Right renal pelvis (tissue), 4 donors: ENCODE measurements at places on chromosomes 12 and 14. TPM values are rescaled to one million over a fixed set of nuclear protein-coding genes. Genes with fewer than 3 reads are reported as not detected.

DNA sequence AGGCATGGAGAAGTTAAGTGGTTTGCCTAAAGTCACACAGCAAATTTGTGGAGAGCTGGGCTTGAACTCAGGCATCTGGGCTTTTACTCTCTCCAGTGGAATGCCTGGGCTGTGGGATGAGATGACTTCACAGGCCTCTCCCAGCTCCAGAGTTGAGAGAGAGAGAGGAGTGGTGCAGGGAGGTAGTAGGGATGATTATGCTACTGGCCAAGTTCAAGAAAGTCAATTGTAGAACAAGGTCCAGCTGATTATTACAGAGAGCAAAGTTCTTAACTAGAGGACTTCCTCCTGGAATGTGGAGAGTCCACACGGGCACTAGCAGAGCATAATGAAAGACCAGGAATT lies 769 bp upstream of the EMP1 start:
- no peak for DNase-seq

Gene CLEC2A
- polyA plus RNA-seq, result not detected

Gene AQP2
- polyA plus RNA-seq, result 93.0 TPM

DNA sequence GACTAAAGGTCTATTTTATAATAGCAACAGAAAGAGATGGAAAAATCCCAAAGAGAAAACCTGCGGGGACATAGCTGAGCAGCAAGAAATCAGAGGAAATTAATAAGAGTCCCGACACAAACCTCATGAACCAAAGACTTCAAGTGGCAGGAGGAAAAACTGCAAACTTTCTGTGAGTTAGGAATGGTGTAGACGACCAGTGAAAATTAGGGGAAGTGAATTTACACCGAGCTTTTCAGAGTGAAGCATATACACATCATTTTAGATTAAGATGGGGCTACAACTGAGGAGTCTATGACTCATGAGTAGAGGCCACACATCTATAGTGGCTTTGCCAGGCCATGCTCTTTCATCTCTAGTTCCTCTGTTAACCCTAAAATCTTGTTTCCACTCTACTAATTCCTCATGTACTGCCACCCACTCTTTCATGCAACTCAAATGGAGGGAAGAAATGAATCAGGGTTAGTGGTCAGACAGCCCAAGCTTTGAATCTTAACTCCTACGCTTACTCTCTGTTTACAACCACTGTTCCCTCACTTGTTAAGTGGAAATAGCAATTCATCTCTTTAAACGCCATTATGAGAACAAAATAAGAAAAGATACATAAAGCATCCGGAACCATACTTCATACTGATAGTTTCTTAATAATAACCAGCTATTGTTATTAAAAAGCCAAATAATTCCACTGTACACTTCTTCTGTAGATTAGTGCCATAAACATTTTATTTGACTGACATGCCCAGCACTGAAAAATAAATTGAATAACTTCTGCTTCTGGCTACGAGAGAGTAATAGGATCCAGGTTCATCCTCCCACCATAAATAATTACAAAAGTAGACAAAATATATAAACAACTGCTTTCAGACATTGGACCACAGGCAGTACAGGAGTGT lies 219.3 kb downstream of the RMST start:
- DNase-seq, result no peak

DNA sequence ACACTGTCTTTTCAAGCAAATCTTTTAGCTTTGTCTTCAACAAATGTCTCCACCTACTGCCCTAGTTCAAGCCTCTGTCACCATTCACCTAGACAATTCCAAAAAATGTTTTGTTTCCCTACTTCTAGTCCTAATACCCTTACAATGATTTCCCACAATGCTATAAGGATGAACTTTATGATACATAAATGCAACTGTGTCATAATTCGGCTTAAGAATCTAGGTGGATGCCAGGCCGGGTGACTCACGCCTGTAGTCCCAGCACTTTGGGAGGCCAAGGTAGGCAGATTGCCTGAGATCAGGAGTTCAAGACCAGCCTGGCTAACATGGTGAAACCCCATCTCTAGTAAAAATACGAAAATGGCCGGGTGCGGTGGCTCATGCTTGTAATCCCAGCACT lies 20.7 kb upstream of the CREBL2 start:
- DNase-seq, result no peak

Gene KLRC3
- polyA plus RNA-seq, result not detected

DNA sequence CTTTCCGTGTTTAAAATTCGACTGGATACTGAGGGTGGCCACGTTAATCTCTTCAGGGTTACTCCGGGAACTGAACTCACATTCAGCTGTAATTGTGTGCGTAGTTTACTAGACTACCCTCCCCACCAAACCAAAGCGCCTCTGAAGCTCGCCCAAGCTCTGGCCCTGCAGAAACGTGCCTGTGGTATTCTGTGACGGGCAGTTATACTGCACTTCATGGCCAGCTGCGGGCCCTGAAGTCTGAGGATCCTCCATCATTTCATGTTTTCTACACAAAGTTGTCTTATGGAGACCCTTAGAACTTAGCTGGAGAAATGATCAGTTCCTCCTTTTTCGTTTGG lies 688 bp downstream of the ZNF26 start:
- DNase-seq, result no peak

- no peak for DNase-seq
Observed at GRCh38 chr12:23618718-23619117, 330.8 kb downstream of the SOX5 start.

DNA sequence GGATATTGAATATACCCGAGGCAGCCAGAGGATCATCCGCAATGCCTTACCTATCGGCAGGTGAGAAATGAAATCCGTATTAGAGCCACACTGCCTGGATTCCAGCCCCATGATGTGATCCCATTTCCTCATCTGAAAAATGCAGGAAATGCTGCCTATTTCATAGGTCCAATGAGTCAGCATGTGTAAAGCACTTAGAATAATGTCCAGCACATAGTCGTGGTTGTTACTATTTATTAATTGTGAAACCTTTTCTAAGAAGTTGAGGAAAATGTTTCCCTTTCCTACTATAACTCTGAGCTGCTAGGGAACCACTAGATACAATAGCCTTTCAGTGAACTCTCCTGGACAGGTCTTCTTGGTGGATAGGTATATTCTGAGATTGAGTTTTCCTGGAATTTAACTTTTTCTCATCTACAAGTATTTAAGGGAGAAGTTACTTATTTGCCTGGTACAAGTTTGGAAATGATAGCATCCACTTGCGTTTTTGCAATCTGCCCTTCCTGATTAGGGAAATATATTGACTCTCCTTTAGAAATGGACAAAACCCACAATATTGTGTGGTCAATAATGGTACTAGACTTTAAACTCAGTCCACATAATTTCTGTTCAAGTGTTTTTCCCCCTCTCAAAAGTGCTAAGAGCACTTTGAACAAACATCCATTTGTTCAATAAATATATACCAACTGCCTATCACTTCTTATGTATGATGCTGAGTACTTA lies 12.2 kb downstream of the POLR3B start:
- no peak for DNase-seq

GRCh38 chr14:54676812-54677708 lies 110.1 kb downstream of the SAMD4A start:
- no peak for DNase-seq

DNA sequence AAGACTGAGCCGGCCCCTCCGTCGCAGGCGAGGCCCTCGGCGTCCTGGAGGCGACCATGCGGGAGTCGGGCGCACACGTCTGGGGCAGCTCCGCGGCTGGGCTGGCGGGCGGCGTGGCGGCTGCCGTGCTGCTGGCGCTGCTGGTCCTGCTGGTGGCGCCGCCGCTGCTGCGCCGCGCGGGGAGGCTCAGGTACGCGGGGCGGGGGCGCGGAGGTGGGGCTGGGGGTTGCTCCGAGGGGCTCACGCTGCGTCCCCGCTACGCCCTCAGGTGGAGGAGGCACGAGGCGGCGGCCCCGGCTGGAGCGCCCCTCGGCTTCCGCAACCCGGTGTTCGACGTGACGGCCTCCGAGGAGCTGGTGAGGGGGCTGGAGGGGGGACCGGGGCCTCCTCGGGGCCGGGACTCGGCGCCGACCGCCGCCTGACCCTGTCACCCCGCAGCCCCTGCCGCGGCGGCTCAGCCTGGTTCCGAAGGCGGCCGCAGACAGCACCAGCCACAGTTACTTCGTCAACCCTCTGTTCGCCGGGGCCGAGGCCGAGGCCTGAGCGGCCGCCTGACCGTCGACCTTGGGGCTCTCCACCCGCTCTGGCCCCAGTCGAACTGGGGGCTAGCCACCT lies 7.8 kb downstream of the AMN start:
- DNase-seq, result no peak

DNA sequence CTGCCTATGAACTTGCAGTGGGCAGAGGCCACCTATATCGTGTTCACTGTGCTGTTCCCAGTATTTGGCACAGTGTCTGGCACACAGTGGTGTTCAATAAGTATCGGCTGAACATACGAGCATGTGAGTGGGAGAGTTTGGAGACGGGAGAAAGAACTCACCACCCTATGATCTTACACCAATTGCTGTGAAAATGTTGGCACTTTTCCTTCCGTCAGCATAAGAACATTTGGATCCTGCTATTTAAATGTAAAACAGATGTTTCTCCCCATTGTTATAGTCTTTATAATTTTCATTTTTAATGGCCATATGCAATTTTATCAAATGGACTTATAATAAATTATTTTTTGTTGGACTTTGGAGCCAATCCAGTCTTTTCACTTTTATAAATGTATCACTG lies 144.4 kb downstream of the EFCAB11 start:
- no peak for DNase-seq

DNA sequence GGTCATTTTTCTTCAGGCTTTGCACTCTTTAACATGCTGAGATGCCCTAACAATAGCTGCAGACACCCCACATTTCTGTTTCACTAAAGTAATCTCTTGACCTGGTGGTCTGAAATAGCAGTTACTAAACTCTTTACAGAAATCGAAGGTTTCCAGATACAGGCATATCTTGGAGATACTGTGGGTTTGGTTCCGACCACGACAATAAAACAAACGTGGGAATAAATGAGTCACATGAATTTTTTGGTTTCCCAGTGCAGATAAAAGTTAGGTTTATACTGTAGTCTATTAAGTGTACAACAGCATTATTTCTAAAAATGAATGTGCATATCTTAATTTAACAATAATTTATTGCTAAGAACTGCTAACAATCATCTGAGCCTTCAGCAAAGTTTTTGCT lies 208.7 kb downstream of the EGLN3 start:
- no peak for DNase-seq

Gene MANSC4
- 0.13 TPM for polyA plus RNA-seq

DNA sequence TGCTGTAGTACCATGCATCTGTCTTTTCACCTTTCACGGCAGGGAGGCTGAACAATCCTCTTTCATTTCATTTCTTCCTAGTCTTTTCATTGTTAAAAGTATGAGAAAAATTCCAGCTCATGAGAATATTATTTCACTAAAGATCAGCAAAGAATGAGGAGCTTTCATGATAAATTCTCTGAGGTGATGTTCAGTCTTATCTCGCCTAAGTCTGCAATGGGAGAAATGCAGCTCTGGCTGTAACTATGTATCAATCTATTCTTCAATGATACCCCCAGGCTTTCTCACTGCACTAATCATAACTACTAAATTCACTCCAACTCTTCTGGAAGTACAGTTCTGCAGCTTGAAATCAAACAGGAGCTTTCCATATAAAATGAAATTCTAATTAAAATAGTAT lies 15.7 kb downstream of the FOXG1 start:
- no peak for DNase-seq

DNA sequence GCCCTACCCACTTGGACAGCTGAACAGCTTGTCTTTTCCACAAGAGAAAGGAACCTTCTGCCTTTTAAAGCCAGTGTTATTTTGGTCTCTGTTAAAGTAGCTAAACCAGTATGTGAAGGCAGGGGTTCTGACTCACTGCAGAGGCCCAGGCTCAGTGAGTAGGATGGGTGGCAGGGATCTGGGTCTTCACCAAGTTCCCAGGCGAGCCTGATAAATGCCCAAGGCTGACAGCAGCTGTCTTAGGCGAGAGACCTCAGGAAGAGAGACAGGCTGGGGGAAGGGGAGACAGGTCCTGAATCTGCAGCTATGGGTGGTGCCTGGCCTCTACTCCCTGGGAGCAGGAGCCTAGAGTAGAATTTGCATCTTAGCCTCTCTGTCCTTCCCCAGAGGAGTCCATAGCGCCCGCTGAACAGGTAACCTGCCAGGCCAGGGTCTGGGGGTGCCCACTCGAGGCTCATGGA lies 18.1 kb upstream of the KIF26A start:
- no peak for DNase-seq

GRCh38 chr12:126936181-126936851 lies 1330.7 kb upstream of the TMEM132C start:
- DNase-seq, result no peak

Gene ZDHHC22
- 0.37 TPM for polyA plus RNA-seq

GRCh38 chr12:18850752-18851151 lies 112.8 kb downstream of the CAPZA3 start:
- DNase-seq, result no peak

DNA sequence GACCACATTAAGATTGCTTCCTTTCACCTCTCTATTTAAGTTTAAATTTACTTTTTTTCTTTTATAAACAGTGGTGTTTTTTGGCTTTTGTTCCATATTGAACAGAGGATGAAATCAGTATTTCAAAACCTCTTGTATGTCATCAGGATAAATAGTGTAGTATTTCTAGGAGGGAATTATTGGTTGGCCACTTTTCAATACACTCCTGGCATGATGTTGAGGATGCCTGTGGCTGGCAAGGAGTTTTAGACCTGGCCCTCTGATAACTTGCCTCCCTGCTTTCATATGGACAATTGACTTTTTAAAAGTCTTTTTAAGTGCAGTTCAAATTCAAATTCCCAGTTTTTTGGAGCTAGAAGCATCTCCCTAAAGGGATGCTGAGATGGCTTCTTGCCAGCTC lies 9.8 kb downstream of the TMTC2 start:
- DNase-seq, result no peak

Gene CLECL1
- polyA plus RNA-seq, result 0.09 TPM

Gene PLEKHD1
- 6.1 TPM for polyA plus RNA-seq

Gene TRPV4
- 12.0 TPM for polyA plus RNA-seq

- DNase-seq, result no peak
Observed at GRCh38 chr12:121770388-121770787, 23.1 kb downstream of the RHOF start.

DNA sequence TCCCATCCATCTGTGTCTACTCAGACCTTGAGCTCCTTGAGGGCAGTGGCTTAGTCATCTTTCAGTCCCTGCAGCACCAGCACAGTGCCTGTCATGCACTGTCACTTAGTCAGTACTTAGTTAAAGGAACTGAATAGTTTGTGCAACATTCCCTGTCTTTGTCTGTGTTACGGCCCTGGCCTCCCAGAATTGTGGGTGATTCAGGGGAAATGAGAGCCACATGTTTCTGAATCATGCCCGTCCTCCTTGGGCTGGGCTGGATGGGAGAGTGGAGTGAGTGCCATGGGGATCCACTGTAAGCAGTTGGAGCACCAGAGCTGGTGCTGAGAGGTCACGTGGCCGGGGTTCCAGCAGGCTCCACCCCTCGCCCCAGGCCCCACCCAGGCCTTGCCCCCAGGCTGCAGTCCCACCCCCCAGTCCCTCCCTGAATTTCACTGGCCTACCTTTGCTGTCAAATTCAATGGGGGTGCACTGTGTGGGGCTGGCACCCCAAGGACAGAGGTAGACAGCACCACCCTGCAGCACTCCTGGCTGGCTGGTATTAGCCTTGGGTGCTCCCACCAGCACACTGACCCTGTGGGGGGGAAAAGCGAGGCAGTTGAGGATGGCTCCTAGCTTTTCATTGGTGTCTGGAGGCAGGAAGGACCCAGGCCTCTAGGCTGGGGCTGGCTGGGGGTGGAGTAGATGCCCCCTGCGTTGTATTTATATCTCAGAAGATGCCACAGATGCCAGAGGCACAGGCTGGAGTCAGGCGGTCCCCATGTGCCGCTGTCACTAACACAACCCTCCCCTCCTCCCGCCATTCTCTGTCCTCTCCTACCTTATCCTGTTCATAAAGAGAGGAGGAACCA lies 7.5 kb downstream of the ITGA5 start:
- no peak for DNase-seq

Gene KRT6C
- polyA plus RNA-seq, result not detected

Gene TMCC3
- 43.7 TPM for polyA plus RNA-seq

GRCh38 chr12:130081117-130081805 lies 81.0 kb upstream of the FZD10 start:
- no peak for DNase-seq
